Myocyte (in vitro differentiated cells): ENCODE measurements at places on chromosomes 3 and 15. TPM values are rescaled to one million over a fixed set of nuclear protein-coding genes. Genes with fewer than 3 reads are reported as not detected.
A peak's percentile ranks its signal among the peaks of the same experiment; 100 is the strongest.

The RFT1 gene
- total RNA-seq = 6.7 and 7.5 TPM in 2 replicates

DNA sequence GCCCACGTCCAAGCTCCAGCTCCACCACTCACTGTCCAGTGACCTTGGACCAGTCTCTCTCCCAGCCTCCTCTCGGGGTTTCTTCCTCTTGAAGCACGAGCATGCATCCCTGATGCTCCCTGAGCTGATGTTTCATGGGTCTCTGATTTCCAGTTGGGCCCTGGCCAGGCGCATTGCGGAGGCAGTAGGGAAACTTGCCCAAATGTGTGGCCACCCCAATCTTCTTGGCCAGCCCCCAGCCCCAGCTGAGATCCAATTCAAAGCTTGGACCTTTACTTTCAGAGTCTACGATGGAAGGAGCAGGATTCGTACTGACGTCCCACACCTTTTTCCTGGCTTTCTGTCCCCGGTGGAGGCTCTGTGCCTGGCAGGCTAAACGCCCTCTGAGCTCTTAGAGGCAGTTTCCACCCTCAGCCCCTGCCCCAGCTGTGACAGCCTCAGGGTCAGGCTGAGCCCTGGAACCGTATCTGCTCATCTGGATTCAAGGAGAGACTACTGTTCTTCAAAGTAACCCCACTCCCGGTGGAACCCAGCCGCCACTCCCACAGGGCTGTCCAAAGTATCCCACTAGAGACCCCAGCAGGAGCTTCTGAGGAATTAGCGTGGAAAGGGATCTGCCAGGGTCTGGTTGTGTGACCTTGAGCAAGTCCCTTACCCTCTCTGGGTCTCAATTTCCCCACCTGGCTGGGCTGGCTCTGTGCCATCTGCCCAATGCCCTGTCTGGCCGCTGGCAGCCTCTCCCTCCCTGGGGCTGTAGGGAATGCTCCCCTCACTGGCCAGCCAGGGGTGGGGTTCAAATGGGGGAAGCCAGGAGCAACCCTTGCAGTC lies 37.4 kb downstream of the CPN2 start:
- no peak for DNase-seq

- DNase-seq = peak; percentile 37
Measured at GRCh38 chr3:29240248-29240647, 40.6 kb upstream of the RBMS3 start.

The GPR62 gene
- not detected in 2 replicates for total RNA-seq

GRCh38 chr3:83218383-83219200 lies 1457.1 kb upstream of the GBE1 start:
- DNase-seq = no peak

- no peak for DNase-seq
Measured at GRCh38 chr3:107857854-107858253, 233.0 kb downstream of the CD47 start.

DNA sequence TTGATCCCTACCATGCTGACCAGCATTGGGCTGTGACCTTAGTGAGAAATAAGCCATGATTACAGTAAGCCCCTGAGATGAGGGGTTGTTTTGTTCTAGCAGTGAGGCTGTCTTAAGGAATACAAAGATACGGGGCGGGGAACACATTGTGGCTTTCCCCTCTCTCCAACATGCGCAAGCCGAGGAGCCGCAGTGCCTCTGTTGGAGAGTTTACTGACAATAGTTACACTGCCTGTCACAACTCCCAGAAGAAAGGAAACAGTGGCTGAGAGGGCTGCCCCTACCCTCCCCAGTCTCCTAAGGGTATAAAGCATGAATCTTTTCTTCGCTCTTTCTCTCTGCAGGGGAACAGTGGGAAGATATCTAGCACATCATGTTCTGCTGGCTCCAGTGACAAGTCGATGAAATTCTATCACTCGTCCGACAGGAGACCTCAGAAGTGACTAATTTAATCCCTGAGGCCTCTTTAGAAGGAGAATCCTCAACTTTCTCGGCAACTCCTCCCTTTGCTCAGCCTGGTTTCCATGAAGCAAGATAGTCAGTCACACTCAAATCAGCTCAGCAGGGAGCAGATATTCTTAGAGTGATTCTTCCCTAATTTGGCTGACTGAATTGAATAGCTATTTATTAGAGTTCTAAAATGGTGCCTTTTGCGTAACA lies 409.0 kb upstream of the PROK2 start:
- DNase-seq = peak; percentile 57

DNA sequence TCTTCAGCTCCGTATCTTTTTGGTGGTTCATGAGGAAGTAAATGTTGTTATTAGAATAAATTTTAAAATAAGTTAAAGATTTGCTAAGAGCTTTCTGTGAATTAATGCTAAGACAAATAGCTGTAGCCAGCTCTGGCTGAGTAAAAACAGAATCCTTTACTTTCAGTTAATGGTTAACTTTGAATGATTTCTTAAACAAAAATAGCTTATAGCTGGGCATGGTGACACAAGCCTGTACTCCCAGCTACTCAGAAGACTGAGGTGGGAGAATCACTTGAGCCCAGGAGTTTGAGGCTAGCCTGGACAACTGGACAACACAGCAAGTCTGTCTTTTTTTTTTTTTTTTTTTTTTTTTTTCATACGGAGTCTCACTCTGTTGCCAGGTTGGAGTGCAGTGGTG lies 25.0 kb downstream of the TCAIM start:
- DNase-seq = no peak

The CLSTN2 gene
- total RNA-seq = 25.4 and 47.0 TPM in 2 replicates

GRCh38 chr3:64694114-64694513 lies 6.3 kb upstream of the ADAMTS9 start:
- peak; percentile 22 for DNase-seq

The HAUS2 gene
- 18.0 and 18.7 TPM in 2 replicates for total RNA-seq

The C3orf80 gene
- 0.21 and 0.83 TPM in 2 replicates for total RNA-seq

DNA sequence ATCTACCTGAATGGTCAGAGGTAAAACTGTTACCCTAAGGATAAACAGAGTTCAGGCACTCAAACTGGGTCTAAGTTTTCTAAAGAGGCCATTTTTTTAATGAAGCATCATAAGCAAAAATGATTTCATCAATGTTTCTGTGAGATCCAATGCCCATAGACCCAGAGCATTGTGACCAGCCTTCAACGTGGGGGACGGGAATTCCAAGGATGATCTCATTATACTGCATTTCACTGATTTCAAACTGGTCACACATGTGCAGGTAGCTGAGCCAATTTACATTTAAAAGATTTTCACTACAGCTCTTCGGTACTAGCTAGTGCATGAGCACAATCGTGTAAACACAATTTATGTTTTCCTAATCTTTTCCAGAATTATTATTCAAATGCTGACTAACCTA lies 472.9 kb downstream of the DIPK2A start:
- DNase-seq = no peak

- no peak for DNase-seq
Measured at GRCh38 chr15:66923438-66923881, 141.9 kb upstream of the SMAD3 start.

GRCh38 chr15:74179101-74179841 lies 5.8 kb downstream of the ISLR start:
- peak; percentile 83 for DNase-seq

The ZNF80 gene
- total RNA-seq = 0.10 TPM in 1 of 2 replicates, not detected in the other

DNA sequence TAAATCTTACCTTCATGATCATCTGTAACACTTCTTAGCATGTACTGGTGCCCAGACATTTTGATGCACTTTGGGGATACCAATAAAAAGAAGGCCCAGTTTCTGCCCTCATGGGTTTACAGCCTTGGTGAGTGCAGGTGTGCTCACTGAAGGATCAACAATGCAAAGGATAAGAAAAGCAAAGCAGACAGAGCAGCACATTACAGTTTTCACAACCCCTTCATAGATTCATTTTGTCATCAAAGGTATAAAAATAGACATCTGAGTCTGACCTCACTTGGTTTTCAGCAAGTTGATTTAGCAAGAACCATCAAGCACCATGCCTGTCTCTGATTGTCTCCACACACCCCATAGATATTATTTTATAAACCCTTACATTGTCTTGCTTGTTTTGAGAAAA lies 77.6 kb downstream of the BFSP2 start:
- DNase-seq = no peak

The RTP1 gene
- not detected in 2 replicates for total RNA-seq

The CLDN18 gene
- total RNA-seq = not detected in 2 replicates

The ARGFX gene
- not detected in 2 replicates for total RNA-seq

- peak; percentile 70 for DNase-seq
Measured at GRCh38 chr3:79148786-79149185, 619.0 kb downstream of the ROBO1 start.

The FURIN gene
- 38.5 and 42.1 TPM in 2 replicates for total RNA-seq

DNA sequence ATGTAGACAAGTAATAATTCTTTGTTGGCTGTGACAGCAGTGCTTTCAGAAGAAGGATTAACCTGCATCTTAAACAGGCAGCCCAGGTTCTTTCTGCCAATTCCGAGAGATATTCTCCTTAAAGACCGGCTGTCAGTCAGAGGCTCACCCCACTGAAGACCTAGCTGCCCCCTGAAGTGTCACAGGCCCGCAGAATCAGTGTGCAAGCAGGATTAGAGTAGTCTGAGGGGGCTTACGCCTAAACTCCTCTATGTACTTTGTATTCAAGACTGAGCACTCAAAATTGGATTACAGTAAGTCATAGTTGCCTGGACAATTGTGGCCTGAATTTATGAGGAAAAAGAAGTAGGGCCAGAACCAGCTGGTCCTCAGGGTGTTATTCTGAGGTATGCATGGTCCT lies 342.9 kb downstream of the CLSTN2 start:
- DNase-seq = no peak

The B3GNT5 gene
- total RNA-seq = 8.3 and 11.2 TPM in 2 replicates
